ENCODE measurements at places on chromosomes 2 and 18. TPM values are rescaled to one million over a fixed set of nuclear protein-coding genes. Genes with fewer than 3 reads are reported as not detected.

DNA sequence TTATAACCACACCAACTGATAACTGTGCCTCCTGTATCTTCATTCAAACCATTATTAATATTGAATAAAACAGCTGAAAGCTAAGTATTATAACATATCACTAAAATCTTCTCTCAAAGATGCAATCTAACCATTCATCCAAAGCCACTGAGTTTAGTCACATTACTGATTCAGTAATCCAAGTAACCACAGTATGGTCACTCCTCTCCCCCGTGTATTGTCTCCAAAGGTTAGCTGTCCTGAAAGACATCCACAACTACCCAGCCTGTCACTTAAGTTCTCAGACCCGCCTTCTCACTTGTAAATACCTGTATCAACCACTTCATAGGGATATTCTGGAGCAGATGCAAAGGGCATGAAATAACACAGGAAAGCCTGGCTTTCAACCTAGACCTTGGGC is 213.4 kb upstream of the BOD1L2 start:
- ATAC-seq, result no peak

GRCh38 chr18:8121101-8121500 is 488.1 kb upstream of the RAB12 start:
- no peak for ATAC-seq

FLACC1 gene
- total RNA-seq, result 3.8 TPM

DNA sequence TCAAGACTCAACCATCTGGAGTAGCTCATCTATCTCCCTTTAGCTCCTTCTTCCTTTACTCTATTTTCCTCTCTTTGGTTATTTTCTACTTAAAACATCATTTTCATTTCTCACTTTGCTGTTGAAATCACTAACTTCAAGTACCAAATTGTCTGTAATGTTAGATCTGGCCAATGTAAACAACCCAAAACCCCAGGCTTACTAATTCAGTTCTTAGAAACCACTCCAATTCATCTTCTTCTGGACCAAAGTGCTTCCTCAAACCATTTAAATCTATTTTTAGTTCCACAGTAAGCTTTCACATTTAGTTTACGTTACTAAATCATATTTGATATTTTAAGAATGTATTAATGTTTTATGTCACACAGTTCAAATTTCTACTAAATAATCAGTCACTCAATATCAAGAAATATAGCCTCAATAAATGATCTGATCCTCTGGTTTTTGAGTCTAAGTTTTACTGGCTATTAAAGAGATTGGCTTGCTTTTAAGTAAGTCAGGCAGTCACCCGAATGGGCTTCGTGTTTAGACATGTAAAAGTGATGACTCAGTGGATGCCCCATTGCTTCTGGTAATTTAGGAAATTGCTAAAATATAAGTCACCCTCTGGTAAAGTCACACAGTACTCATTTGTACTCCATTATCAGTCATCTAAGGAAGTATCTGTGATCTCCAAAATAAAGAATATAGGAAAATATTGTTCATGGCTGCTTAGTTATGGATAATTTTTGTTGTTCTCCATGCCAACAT is 527.2 kb upstream of the SOX11 start:
- ATAC-seq, result no peak

DCDC2C gene
- 0.19 TPM for total RNA-seq

DNA sequence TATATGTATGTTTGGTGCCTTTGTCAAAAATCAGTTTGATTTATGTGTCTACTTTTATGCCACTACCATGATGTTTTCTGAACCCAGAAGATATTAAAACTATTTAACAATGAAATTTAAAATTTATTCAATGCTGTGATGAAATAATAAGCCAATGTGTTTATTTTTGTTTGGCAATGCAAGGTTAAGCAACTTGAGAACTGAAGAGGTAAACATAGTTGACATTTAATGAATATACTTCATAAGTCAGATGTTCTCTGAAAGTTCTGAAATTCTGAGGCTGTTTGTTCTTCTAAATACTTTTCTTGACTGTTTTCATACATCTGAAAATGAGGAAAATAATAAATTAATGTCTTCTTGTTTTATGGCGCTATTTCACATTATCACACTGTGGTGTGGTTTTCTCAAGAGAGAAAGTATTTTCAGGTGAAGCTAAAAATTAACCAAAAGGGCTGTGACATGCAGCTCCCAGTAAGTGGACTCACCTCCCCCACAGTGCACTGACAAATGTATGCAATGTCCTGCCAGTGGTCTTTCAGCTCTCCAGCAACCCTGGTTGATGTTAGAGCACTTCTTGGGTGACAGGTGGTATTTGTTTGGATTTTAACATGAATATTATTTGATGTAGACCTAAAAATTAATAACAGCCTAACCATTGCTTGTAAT is 863.6 kb upstream of the SALL3 start:
- no peak for ATAC-seq

DNA sequence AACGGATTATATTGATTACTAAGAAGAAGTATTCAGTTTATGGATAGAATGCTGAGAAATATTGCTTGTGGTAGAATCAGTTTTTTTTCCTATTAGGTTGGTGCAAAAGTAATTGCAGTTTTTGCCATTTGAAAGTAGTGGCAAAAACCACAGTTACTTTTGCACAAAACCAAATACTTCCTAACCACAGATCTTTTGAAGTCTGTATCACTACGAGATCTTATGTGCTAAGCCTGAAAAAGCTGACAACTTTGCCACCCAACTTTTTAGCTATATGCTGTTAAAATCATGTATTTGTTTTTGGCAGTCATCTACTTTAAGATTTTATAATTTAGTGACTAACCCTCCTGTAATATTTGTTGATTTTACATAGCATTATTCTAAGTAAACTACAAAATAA is 24.6 kb downstream of the DNAJC10 start:
- no peak for ATAC-seq

DNA sequence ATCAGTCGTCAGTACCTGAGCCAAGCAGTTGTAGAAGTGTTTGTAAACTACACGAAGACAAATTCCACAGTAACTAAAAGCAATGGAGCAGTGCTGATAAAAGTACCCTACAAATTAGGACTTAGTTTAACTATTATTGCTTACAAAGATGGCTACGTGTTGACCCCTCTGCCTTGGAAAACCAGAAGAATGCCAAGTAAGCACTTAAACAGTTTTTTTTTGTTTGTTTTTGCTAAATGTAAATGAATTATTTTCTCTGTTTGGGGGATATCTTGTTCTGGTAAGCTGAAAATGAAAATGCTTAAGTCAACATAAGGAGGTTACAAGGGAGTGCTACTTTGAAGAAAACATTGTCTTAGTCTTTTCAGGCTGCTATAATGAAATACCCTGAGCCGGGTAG is 46.4 kb downstream of the FAM171B start:
- no peak for ATAC-seq

GRCh38 chr2:21361384-21361783 is 237.6 kb downstream of the TDRD15 start:
- ATAC-seq, result no peak

All from gastroesophageal sphincter (tissue), 4 donors.